ENCODE measurements at places on chromosomes 5 and 9.

DNA sequence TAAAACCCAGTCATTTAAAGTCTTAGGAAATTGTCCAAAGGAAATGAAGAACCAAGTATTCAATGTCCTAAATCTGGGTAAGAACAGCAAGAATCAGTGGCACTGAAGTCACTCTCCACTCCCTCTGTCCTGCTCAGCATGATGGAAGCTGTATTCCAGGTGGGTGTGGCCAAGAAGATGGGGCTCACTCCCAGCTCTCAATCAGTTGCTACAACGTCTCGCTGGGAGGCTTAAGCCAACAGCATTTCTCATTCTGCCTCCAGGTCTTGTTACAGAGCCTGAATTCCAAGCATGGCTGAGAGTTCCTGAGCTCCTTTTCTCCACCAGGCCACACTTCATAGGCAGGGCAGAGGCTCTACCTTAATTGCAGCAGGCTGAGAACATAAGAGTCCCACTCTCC lies 41.2 kb upstream of the TRIO start:
- DNase-seq = no peak

DNA sequence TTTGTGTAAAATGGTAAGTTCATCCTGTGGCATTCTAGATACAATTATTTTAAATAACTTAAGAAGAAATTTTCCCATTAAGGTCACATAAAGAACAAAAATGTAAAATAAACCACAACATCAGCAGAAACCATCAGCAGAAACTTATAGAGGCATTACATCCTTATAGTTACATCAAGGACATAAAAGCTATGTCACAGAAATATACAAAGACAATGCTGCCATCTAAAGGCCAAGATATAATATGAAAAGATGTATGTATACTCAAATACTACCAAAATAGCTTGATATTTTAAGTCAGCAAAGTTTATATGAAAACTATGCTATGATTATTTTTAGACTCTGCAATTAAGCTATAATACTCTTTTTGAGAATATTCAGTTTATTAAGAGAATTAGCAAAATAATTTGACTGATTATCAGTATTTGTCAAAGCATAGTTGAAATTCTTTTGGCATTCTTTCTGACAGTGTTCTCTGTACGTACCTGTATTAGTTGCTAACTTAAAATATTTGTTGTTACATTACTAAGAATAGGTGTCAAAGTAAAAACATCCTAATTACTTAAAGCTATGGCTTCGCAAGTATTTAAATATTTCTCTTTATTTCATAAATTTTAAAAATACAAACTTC lies 36.2 kb downstream of the FBXL17 start:
- no peak for DNase-seq

DNA sequence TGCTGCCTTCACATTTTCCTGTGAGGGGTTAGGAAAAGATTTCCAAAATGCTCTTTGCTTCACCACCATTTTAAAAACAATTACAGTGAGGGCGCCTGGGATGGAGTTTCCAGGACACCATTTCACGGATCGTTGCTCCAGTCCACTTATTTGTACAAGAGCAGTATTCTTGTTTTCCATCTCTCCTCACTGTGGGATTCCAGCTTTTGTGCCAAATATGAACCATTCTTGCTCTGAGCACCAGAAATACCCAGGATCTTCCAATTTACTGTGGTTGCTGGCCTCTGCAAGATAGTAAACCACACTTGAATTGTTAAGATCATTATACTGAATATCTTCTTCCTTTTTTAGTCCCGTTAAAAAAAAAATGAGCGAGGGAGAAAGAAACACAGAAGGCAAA lies 899.5 kb downstream of the TLE1 start:
- no peak for DNase-seq

DNA sequence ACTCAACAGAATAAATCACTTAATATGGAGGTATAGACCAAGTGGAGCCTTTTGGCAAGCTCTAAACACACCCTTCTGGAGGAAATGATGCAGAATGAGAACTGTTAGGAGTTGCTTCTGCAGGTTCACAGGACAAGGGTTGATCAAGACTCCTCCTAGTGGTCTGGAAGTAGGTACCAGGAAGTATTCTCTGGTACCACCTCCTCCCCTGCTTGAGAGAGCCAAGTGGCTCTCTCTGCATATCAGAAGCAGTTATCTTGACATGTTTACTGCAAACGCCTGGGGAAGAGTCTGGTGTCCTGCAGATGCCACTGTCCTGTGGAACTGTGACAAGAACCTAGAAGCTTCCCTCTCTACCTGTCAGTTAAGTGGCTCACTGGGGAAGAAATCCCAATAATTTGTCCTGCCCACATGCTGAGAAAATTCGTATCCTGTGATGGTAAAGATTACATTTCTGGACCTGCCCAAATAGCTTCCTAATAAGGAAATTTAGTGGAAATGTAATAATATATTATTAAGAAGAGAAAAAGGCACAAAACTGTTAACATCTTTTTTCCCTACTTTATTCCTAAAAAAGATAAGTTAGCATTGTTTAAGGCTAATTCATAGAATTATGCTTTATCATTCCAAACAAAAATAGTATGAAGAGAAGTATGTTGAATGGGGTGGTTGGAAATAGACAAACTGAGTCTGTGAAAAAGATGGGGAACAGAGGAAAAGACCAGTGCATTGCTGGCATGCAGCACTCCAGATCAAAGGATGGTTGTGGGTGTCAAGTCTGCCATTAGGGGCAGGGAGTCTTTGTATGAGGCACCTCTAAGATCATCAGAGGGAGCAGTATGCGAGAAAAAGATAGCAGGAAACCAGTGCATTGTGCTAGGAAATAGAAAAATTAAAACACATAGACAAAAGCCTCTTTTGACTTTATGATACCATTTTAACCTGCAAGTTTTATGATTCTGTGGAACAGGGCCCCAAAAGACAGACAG lies 118.8 kb downstream of the CDC42SE2 start:
- DNase-seq = peak; percentile 14

DNA sequence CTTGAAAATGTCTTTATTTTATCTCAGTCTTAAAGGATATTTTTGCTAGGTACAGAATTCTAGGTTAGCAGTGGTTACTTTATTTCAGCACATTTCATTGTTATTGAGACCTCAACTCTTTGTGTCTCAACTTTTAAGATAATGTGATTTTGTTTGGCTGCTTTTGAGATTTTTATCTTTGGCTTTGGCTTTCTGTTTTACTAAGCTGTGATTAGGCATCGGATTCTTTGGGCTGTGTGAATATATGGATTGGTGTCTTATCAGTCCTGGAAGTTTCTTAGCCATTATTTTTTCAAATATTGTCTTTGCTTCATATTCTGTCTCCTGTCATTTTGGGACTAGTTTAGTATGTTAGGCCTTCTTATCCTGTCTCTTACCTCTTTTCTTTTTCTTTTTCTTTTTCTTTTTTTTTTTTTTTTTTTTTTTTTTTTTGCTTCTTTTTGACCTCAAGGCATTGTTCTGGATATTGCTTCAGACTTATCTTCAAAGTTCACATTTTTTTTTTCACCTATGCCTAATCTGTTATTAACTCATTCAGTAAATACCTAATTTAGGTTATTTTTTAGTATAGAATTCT lies 20.1 kb upstream of the APC start:
- no peak for DNase-seq

GRCh38 chr9:12416716-12417115 lies 276.5 kb upstream of the TYRP1 start:
- peak; percentile 29 for DNase-seq

DNA sequence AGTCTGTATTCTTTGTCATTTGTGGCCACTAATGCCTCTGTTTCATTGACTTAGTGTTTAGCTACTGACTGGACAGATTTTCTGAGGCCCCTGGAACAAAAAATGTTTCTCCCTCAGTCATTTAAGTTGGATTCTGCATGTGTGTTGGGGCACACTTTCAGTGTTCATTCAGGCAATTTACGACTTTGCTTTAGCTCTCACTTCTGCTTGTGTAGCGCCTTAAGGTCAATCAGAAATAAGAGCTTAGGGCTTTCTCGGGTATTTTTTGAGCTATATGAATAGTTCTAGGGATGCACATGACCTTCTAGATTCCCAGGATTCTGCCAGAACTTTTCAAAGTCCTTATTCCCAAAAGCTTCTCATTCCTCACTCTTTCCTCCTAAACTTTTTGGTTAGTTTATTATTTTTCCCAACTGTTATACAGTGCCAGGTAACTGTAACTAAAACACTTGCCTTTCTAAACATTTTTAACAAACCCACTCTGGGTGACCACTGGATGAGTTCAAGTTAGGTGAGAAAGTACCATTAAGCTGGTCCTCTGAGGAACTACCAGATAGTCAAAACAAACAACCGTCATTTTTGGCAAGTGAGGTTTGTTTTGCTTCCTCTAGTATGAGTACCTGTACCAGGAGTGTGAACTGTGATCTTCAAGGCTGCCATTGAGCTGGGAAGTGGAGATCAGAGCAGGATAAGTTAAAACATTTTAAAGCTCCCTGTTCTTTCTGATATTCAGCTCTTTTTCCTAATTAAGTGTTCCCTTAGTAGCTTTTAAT lies 571.3 kb upstream of the TLE4 start:
- DNase-seq = no peak

GRCh38 chr9:24572406-24572805 lies 26.7 kb upstream of the IZUMO3 start:
- no peak for DNase-seq

- no peak for DNase-seq
Observed at GRCh38 chr5:152632360-152632759, 227.3 kb upstream of the NMUR2 start.

GRCh38 chr9:92992549-92992948 lies 45.2 kb downstream of the FGD3 start:
- no peak for DNase-seq

DNA sequence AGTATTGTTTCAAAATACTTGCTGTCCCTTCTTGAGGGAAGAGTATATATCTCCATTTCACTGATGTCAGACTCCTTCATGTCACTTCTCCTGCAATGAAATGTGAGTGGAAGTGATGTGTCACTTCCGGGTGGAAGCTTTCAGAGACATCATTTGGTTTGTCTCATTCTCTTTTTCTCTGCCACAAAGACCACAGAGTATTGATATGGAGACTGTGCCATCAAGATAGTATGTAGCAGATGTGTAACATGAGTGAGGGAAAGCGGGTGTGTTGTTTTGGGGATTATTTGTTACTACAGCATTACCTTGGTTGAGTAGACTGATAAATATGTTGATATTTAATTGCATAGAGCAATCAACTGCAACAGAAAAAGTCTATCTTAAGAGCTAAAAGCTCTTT lies 169.8 kb downstream of the FBXL7 start:
- DNase-seq = no peak

GRCh38 chr5:166719991-166720390 lies 1571.5 kb upstream of the WWC1 start:
- no peak for DNase-seq

GRCh38 chr5:141680178-141680577 lies 1.9 kb downstream of the ARAP3 start:
- no peak for DNase-seq

- no peak for DNase-seq
Observed at GRCh38 chr5:50535393-50535792, 94.3 kb upstream of the EMB start.

DNA sequence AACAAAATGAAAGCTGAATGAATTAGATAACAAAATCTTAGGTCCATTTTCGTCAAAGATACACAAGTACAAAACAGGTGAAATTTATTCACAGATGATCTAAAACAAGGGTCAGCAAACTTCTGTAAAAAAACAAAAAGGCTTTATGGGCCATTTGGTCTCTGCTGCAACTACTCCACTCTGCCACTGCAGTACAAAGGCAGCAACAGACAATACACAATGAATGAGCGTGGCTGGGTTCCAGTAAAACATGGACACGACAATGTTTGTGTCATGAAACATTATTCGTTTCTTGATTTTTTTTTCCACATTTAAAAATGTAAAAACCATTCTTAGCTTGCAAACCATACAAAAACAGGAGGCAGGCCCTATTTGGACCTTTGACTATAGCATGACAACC lies 71.9 kb downstream of the ECPAS start:
- DNase-seq = no peak

DNA sequence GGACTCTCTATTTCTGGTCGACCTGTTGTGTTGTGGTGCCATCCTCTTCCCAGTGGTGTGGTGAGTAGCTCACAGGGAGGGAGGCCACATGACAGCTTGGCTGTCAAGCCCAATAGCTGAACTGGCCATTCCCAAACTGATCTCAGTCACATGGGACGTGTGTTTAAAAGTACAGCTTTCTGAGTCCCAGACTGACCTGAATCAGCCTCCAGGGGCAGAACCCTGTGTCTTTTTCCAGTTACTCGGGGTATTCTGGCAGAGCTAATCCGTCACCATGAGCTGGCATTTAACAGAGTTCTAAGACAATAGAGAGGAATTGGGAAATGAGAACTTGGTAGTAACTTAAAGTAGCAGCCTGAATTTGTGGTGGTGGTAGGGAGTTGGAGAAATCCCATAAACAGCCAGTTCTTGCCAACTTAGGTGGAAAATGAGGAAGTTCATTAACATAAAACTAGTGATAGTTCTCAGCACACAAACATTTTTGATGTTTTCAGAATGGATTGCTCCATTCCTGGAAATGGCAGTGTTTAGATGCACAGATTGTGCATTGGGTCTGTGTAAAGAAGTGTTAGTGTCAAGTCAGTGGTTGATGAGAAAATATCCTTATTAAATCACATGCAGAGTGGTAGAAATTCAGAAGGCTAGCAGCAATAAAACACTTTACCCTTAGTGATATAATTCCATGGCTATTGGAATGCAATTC lies 50.9 kb downstream of the GPR107 start:
- DNase-seq = no peak

GRCh38 chr5:111461255-111461671 lies 51.1 kb downstream of the STARD4 start:
- peak; percentile 35 for DNase-seq

- no peak for DNase-seq
Observed at GRCh38 chr5:103565719-103566118, 3.1 kb upstream of the NUDT12 start.

DNA sequence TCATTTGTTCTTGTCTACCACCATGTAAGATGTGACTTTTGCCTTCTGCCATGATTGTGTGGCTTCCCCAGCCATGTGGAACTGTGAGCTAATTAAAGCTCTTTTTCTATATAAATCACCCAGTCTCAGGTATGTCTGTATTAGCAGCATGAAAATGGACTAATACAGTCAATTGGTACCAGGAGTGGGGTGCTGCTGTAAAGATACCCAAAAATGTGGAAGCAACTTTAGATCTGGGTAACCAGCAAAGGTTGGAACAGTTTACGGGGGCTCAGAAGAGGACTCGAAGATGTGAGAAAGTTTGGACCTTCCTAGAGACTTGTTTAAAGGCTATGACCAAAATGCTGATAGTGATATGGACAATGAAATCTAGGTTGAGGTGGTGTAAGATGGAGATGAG lies 488.9 kb downstream of the ISL1 start:
- DNase-seq = no peak
